Glomerular endothelial cell (primary cell): ENCODE measurements at places on chromosomes 7 and 10.

DNA sequence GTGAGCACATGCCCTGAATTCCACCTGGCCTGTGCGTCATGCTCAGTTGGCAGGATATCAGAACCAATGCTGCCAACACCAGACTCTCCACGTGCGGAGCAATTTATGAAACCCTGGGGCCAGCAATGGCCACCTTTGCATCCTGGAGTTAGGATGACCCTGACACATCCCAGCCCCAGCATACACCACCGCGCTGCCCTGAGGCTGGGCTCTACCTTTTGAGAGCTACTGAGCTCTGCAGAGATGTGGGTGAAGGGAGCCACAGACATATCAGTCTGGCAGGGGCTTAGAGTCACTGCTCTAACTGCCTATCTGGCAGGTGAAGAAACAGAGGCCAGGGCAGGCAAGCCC lies 41.9 kb downstream of the SYPL1 start:
- DNase-seq = no peak

GRCh38 chr10:113058523-113059370 lies 108.7 kb downstream of the TCF7L2 start:
- DNase-seq = no peak

- DNase-seq = no peak
Observed at GRCh38 chr10:3699916-3700315, 85.1 kb downstream of the KLF6 start.

DNA sequence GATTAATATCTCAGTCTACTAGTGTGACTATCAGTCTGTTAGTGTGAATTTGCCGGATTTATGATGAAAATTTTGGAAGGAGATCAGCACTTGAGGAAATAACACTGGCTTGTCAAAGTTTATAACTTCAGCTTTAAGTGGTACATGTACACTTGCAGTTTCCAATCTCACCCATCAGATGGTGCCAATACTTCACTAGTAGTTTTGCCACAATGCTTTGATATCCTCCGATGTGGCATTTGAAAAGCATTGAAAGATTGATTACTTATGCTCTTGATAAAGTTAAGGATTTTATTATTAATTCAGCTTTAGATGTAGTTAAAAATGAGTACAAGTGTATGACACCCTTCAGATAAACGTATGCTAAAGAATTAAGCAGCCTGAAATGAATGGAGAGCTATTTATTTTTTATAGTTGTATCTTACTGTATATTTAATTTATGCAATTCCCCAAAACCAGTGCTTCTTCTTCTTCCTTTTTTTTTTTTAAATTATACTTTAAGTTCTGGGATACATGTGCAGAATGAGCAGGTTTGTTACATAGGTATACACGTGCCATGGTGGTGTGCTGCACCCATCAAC lies 98.2 kb downstream of the ANLN start:
- DNase-seq = peak; percentile 20

GRCh38 chr7:97064972-97065587 lies 40.4 kb upstream of the DLX5 start:
- DNase-seq = peak; percentile 33
